CD4-positive, alpha-beta memory T cell (primary cell): ENCODE measurements at places on chromosomes 13 and 19.

DNA sequence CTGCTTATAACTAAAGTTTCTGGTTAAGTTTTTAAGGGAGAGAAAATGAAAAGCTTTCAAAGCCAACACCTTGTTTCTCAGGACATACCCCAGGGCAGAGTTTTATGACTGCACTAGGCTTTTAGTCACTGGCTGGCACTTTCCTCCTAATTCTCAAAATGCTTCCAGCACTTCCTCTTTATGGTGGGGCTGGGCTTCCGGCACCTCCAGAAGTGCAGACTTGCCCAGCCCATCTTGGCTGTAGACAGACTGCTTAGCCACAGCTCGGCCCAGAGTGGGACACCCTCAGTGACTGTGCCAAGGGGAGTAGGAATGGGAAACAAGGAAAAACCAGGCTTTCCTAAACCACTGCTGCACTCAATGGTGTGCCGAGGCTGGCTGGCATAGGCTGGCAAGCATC, 23.2 kb upstream of the GTF3A start:
- no peak for DNase-seq

DNA sequence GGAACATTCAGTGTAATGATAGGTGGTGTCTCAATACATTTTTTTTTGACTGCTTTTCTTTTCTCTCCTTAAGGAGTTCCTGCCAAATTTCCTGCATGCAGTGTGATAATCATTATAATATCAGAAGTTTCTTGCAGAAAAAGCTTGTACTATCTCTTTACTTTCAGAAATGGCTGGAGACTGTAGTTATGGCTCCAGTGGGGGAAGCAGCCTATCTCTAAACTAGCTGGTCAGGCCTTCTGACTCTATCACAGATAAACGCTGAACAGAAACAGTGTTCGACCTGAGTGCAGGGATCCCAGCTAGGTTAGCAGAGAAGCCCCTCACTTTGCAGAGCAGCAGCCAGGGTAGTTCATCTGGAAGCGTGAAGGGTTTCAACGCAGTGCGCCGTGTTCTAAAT, 1.9 kb downstream of the CCNE1 start:
- DNase-seq = no peak

DNA sequence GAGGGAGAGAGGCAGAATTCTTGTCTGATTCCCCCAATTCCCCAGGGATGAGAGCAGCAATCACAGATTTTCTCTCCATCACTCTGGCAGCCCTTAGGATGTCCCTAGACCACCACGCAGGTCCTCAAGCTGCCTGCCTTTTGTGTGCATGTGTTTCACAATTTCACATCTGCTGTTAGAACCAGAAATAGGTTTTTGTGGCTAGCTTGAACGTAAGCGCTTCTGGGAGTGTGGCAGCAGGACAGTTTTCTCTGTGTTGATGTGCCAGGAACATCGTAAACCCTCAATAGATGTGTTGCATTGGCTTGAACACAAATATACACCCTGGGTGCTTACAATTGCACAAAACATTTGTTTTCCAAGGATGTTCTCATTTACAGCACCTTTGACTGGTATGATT, 78.8 kb upstream of the TMTC4 start:
- DNase-seq = no peak

DNA sequence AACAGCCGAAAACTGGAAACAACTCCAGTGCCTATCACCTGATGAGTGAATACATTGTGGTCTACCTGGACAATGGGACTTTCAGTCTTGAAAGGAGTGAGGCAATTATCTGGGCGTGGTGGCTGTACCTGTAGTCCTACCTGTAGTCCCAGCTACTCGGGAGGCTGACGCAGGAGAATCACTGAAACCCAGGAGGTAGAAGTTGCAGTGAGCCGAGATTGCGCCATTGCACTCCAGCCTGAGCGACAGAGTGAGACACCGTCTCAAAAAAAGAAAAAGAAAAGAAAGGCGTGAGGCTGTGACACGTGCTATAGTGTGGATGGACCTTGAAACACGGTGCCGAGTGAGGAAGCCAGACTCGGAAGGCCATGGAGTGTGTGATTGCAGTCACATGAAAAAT, 4.1 kb upstream of the NTN5 start:
- DNase-seq = no peak

DNA sequence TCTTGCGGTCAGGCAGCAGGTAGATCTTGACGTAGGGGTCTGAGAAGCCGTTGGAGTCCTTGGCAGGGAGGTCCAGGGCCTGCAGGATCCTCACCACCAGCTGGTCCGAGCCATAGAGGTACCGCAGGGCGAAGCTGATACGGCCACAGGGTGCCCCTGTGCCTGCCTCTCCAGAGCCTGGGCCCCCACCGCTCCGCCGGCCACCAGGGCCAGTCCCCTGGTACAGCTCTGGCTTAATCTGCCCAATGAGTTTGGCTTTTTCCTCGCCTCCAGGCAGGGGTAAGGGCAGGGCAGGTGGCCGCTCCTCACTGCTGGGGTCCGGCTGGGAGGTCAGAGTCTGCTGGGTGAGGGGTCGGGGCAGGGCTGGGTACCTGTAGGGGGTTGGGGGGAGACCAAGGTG, 9.9 kb downstream of the SYT3 start:
- DNase-seq = no peak

DNA sequence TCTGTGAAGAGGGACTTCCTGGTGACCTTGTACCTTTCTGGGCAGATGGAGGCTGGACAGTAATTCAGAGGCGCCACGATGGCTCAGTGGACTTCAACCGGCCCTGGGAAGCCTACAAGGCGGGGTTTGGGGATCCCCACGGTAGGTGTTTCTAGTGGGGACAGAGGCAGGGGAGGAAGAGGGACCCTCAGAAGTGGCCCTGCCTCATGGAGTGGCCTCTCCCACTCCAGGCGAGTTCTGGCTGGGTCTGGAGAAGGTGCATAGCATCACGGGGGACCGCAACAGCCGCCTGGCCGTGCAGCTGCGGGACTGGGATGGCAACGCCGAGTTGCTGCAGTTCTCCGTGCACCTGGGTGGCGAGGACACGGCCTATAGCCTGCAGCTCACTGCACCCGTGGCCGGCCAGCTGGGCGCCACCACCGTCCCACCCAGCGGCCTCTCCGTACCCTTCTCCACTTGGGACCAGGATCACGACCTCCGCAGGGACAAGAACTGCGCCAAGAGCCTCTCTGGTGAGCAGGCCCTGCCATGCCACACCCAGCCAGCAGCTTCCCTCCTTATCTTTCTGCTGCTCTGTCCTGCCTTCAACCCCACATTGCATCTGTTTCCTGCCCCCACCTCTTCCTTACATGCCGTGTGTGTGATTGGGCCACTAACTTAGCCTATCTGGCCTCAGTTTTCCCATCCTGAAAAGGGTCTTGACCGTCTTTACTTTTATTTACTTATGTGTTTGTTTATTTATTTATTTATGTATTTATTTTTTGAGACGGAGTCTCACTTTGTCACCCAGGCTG, 7.3 kb downstream of the ANGPTL4 start:
- no peak for DNase-seq

DNA sequence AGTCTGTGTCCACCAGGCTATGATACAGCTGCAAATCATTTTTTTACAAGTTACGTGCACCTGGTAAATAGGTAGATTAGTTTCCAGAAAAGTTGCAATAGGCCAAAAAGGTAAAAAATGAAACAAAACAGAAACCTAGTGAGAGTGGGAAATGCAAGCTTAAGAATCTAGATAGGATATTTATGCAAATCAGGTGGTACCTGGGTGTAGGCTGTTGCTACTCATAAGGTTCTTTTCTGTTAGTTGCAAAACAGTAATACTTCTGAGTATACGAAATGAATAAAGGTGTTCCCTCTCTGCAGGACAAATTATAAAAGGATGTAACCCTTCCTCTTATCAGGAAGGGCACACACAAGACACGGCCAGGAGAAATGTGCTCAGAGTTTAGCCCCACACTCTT, 97.9 kb downstream of the UGGT2 start:
- DNase-seq = no peak

DNA sequence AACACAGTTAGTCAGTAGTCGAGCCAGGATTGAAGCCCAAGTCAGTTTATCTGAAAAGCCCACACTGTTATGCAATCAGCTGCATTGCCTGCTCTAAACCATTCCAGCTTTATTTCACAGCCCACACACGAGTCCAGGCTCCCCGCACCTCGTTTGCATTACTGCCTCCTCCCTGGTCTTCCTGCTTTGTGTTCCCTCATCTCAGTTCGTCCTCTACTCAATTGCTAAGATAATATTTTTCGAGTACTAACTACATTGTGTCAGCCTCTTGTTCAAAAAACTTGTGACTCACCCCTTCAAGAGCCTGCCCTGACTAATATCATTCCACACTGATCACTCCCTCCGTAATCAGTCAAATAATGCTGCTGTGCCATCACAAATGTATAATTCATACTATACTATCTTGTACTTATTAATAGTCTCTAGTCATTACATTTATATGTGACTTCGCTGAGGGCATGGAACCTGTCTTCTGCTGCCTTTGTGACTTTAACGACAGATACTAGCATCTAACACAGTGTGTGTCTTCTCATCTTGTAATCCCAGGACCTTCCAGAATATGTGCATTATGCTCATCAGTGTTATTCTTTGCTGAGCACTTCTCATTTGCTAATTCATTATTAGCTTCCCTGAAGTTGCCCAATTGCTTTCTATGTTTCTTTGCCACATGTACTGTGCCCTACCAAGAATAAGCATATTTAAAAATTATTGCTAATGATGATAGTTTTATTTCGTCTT, 26.2 kb upstream of the WDFY2 start:
- no peak for DNase-seq

- DNase-seq = no peak
Observed at GRCh38 chr19:23002690-23003422, at the start of gene ZNF728. TSS of gene ZNF728 (minus strand) at chr19:23003176. CDS start at chr19:23003030, 146 bp downstream.

DNA sequence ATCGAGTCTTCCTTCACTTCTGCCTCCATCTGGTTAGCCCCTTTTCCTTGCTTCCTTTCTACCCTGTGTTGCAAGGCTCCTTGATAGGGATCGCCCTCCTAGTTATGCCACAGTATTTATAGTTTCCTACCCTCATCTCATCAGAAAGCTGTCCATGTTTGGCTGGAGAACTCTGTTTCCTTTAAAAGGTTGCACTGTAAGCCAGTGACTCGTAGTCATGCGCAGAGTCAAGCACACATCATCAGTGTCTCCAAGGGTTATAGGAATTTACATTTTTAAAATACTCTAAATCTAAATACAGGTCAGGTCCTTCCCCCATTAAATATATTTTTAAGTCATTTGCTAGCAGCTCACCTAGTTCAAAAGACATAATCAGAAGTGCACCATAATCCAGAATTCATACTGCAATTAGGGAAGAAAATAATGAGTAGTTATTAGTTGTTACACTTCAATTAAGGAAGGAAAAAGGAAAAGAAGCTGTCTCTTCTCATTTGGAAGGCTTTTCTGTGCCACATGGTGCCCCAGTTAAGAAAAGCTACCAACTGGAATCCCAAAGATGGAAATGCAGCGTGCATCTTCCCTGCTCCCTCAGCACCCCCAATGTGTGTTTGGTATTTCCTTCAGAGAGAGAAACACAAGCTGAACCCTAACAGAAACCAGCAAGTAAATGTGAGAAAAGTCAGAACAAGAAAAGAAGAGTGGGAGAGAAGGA, 81.0 kb downstream of the GPR12 start:
- no peak for DNase-seq

GRCh38 chr13:31880851-31881494, 141.6 kb downstream of the RXFP2 start:
- no peak for DNase-seq

DNA sequence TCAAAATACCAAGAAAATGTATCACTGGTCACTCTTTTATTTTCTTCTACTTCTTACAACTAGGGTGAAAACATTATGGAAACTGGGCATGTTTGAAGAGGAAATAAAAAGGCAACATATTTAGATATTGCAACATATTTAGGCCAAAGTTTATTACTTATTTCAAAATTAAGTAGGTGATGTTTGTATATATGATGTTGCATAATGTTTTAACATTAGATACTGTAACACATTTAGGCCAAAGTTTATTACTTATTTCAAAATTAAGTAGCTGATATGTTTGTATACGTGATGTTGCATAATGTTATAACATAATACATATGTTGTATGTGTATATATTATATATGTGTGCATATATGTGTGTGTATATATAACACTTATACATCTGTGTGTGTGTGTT, 451.3 kb downstream of the LIG4 start:
- no peak for DNase-seq

DNA sequence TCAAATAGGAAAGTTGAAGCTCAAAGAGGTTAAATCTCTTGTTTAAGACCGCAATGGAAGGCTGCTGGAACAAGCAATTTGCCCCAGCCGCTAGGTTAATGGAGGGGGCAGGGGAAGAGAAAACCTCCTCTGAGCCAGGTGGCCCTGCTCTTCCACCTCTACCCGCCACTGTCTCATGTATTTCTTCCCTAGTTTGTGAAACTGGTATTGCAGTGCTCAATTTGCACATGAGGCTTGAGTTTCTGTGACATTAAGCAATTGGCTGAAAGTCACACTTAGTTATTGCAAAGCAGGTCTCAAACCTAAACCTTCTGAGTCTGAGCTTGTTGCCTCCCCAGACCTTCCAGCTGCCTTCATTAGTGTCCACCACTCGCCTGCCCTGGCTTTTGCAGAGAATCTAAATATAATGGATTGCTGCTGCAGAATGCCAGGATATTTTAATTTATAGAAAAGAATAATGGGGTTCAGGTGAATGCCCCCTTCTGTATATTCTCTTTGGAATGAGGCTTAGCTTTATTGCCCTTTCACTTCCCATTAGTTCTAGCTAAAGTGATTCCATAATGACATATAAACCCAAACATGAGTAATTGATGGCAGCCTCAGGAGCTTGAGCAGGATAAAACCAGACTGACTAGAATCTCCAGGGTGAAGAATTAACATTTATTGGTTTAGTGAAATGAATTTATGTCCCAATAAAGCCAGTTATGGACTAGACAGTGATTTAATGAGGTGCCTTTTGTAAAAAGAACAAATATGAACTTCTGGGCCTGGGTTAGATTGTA, 27.0 kb upstream of the OLFM4 start:
- no peak for DNase-seq

DNA sequence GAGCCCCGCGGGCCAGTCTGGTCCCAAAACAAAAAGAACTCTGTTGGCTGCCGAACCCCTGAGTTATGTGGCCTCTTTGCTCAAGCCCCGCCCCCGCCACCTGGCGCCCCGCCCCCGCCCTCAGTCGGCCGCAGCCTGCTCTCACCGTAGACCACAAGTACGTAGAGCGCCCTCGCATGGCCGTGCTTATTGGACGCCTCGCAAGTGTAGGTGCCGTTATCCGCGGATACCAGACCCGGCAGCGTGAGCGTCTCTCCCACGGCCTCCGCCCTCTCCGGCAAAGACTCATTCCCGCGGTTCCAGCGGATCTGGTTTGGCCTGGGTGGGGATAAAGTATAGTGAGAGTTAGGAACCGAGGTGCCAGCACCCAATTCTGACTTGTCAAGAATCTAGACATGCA, 5.5 kb upstream of the ZNF428 start:
- peak; percentile 82 for DNase-seq

DNA sequence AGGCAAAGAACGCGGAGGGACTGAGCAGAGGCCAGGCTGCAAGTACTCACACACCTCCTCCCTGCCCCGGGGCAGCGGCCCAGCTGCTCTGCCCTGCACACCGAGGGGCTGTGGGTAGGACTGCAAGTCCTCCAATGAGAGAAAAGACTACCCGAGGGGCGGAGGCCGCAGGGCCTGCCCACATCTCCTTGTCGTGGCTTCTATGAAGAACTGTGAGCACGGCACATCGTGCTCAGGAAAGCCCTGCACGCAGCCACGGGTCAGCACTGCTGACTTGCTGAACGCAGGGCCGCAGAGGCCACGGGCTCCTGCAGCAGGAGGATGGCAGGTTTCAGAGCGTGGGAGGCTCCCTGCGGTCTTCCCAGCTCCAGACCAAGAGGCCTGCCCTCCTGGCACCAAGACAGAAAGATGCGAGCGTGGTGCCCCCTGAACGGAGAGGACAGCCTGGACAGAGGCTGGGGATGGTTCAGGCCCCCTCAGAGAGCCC, 37.4 kb downstream of the CEBPG start:
- no peak for DNase-seq
